ENCODE measurements at places on chromosomes 5 and 9. TPM values are rescaled to one million over a fixed set of nuclear protein-coding genes. Genes with fewer than 3 reads are reported as not detected.

GRCh38 chr5:66757219-66757833, 161.1 kb downstream of the MAST4 start:
- no peaks in the 10 kb centered on the region for H3K4me1 ChIP-seq
- no peaks in the 10 kb centered on the region for H3K36me3 ChIP-seq
- peak; percentile 13 for DNase-seq

- H3K36me3 ChIP-seq, result no peaks in the 10 kb centered on the region
- H3K27ac ChIP-seq, result no peak overlapping the region
- DNase-seq, result no peak
- H3K4me1 ChIP-seq, result no peaks in the 10 kb centered on the region
Observed at GRCh38 chr9:96553070-96553469, 66.6 kb downstream of the CDC14B start.

DNA sequence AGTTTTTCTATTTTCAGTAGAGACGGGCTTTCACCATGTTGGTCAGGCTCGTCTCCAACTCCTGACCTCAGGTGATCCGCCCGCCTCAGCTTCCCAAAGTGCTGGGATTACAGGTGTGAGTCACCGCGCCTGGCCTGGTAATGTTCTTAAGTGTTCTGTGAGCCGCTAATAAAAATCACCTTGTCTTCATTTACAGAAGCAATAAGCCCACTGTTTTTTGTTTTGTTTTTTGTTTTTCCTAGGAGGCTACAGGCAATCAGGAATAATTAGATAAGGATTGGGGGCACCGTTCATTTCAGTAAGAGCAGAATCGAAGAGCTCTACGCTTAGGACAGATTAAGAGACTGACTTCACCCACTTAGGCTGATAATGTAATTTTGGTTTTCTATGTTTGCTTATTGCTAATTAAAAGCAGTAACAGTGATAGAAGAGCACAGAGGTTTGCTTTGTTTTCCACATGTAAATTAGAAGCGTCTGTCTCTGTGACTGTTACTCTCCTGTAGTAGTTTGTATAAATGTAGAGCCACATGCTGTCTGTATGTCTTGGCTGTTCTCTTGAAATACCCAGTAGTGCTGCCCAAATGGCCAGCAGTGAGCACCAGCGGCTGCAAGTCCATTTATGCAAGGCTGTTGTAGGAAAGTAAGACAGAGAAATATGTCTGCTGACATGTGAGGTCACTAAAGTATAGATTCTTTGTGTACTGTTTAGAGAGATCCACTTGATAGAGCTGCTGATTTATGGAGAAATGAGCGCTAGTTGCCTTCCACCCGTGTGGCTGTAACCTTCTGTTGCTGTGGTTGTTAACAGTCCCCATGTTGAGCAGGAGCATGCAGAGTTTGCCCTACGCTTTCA, 30.5 kb downstream of the TRIO start:
- H3K4me1 ChIP-seq, result peaks cover 11% of the 10 kb centered on the region
- DNase-seq, result no peak
- no peak overlapping the region for H3K4me3 ChIP-seq
- H3K36me3 ChIP-seq, result no peaks in the 10 kb centered on the region
- H3K27ac ChIP-seq, result no peak overlapping the region
- no peaks in the 10 kb centered on the region for H3K27me3 ChIP-seq

GRCh38 chr5:174386306-174386705, 338.1 kb upstream of the MSX2 start:
- H3K27ac ChIP-seq, result no peak overlapping the region
- H3K4me1 ChIP-seq, result no peaks in the 10 kb centered on the region
- no peaks in the 10 kb centered on the region for H3K27me3 ChIP-seq
- no peak for DNase-seq
- H3K4me3 ChIP-seq, result no peak overlapping the region

The CDX1 gene
- 0.85 TPM for total RNA-seq

DNA sequence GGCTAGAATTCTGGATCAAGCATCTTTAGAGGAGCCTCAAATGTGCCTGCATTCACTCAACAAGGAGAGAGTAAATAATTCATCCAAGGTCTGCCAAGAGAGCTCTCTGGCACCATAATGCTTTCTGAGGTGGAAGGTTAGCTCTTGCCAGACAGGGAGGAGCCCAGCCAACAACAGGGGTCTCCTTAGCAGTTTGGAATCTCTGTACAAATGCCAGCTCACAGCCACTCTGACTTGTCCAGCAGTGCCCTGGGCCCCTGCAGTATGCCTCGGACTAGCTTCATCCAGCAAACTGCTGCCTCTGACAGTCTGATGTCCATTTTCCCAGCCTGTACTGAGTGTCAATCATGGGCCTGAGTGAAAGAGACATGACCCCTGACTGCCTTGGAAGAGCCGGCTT, 127.2 kb upstream of the SLC44A1 start:
- H3K36me3 ChIP-seq, result no peaks in the 10 kb centered on the region
- no peak for DNase-seq
- peaks cover 22% of the 10 kb centered on the region for H3K4me1 ChIP-seq
- H3K27ac ChIP-seq, result peak overlapping the region; percentile 21

The SLC25A2 gene
- 0.09 TPM for total RNA-seq

- H3K4me1 ChIP-seq, result no peaks in the 10 kb centered on the region
- no peaks in the 10 kb centered on the region for H3K36me3 ChIP-seq
- H3K27me3 ChIP-seq, result no peaks in the 10 kb centered on the region
- no peak overlapping the region for H3K27ac ChIP-seq
Observed at GRCh38 chr9:131810351-131811170, 70.7 kb upstream of the RAPGEF1 start.

GRCh38 chr9:16671591-16672137, 198.8 kb downstream of the BNC2 start:
- no peak for DNase-seq
- H3K27ac ChIP-seq, result no peak overlapping the region
- H3K27me3 ChIP-seq, result no peaks in the 10 kb centered on the region
- H3K4me3 ChIP-seq, result no peak overlapping the region
- no peaks in the 10 kb centered on the region for H3K4me1 ChIP-seq

- peak overlapping the region; percentile 85 for H3K27ac ChIP-seq
- H3K4me1 ChIP-seq, result peaks cover 24% of the 10 kb centered on the region
- H3K4me3 ChIP-seq, result peak overlapping the region; percentile 3
Observed at GRCh38 chr5:82911910-82912309, 165.3 kb downstream of the TMEM167A start.

DNA sequence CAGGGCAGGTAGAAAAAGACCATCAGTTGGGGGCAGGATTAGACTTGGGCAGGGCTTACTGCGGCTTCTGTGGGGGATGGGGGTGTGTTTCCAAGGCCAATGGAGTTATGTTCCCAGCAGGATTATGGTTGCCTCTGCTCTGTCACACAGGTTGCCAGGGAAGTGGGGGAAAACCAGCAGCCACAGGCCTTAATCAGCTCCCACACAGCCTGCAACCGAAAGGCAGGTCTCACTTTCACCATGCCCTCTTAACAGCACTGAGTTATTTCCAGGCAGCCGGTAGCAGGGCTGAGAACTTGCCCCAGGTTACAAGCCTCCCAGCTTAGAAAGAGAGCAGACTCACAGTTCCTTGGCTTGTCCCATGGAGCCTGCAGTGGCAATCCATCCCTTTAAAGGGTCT, 205.5 kb downstream of the FGF10 start:
- no peak for DNase-seq
- H3K27ac ChIP-seq, result no peak overlapping the region
- no peaks in the 10 kb centered on the region for H3K27me3 ChIP-seq
- H3K4me1 ChIP-seq, result no peaks in the 10 kb centered on the region
- H3K4me3 ChIP-seq, result no peak overlapping the region

- H3K27me3 ChIP-seq, result no peaks in the 10 kb centered on the region
- H3K4me1 ChIP-seq, result peaks cover 29% of the 10 kb centered on the region
- no peak overlapping the region for H3K4me3 ChIP-seq
- no peak overlapping the region for H3K27ac ChIP-seq
- DNase-seq, result no peak
Observed at GRCh38 chr5:956941-957747, 51.5 kb upstream of the NKD2 start.

GRCh38 chr5:136435946-136436543, 70.7 kb upstream of the TRPC7 start:
- no peak overlapping the region for H3K27ac ChIP-seq
- H3K27me3 ChIP-seq, result no peaks in the 10 kb centered on the region
- no peaks in the 10 kb centered on the region for H3K4me1 ChIP-seq
- DNase-seq, result no peak
- H3K36me3 ChIP-seq, result no peaks in the 10 kb centered on the region
- no peak overlapping the region for H3K4me3 ChIP-seq

The LHX3 gene
- total RNA-seq, result 0.09 TPM

GRCh38 chr5:96111080-96111756, 149.6 kb upstream of the ELL2 start:
- no peak overlapping the region for H3K4me3 ChIP-seq
- DNase-seq, result no peak
- H3K27me3 ChIP-seq, result no peaks in the 10 kb centered on the region
- H3K4me1 ChIP-seq, result no peaks in the 10 kb centered on the region

The INSL4 gene
- total RNA-seq, result 0.05 TPM

DNA sequence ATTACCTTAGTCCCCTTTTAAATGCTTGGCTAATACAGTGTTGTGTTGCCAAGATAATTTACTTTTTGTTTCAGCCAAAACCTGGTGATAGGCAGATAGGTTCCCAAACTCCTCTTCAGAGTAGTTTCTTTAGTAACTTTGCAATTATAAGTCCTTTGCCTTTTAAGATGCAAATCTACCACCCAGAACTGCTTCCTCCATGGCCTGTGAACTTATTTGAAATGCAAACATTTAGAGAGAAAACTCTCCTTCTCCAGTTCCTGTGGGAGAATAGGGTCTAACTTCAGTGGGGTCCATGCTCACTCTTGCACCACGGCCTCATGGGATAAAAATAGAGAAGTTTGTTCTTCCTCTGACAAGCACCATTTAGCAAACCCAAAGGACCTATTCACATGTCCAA, 1955.4 kb upstream of the CDH6 start:
- H3K27me3 ChIP-seq, result no peaks in the 10 kb centered on the region
- H3K36me3 ChIP-seq, result no peaks in the 10 kb centered on the region
- no peak overlapping the region for H3K4me3 ChIP-seq
- DNase-seq, result no peak
- H3K4me1 ChIP-seq, result no peaks in the 10 kb centered on the region

GRCh38 chr5:84603568-84604185, 219.0 kb upstream of the EDIL3 start:
- no peaks in the 10 kb centered on the region for H3K4me1 ChIP-seq
- no peak for DNase-seq
- no peak overlapping the region for H3K27ac ChIP-seq
- H3K27me3 ChIP-seq, result no peaks in the 10 kb centered on the region

The WHRN gene
- 3.2 TPM for total RNA-seq

DNA sequence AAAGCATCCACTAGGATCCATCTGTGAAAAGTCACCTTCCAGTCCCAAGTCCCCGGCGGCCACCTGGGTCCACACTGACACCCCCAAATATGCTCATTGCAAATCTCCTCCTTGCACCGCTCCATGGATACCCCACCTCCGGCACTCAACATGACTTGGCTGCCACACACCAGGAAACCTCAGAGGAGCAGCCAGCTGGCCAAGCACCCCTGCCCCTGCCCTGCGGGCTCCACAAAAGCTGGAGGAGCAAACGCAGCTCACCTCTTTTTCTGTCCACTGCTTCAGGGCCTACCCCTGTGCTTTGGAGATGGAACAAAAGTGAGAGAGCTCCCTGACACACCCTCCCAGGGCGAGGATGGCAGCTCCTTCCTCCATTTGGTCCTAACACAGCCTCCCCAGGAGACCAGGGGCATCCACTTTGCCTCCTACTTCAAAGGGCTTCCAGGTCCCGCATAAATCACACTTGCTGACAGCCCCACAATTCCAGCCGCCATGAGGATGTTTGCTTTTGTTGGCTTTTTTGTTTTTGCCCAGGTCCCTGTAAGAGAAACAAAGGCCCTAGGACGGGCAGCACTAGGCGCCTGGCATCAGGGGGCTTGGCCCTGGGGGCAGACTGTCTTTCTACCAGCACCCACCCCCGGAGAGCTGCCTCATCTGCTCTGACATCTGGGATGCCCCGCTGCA, 14.8 kb downstream of the ROR2 start:
- H3K27me3 ChIP-seq, result peaks cover 2% of the 10 kb centered on the region
- H3K36me3 ChIP-seq, result no peaks in the 10 kb centered on the region
- no peak for DNase-seq

The EQTN gene
- total RNA-seq, result 0.05 TPM

DNA sequence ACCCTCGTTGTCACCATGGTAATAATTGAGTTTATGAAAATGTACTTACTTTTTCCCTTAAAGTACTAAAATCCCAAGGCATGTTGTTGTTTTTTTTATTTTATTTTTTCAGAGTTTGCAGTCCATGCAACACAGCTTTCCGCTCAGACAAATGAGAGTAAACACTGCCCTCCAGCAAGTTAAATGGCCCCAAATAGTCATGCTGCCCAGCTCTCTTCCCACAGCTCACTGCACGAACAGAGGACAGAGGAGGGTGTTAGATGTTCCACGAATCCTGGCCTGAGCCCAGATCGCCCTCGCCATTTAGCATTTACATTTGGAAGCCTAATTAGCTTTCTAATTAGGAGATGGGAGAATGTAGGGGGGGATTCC, 1.9 kb downstream of the NIM1K start:
- H3K36me3 ChIP-seq, result no peaks in the 10 kb centered on the region
- no peak overlapping the region for H3K27ac ChIP-seq
- H3K27me3 ChIP-seq, result peaks cover 44% of the 10 kb centered on the region
- no peak overlapping the region for H3K4me3 ChIP-seq
- H3K4me1 ChIP-seq, result peaks cover 22% of the 10 kb centered on the region

The CAPSL gene
- 4.0 TPM for total RNA-seq

DNA sequence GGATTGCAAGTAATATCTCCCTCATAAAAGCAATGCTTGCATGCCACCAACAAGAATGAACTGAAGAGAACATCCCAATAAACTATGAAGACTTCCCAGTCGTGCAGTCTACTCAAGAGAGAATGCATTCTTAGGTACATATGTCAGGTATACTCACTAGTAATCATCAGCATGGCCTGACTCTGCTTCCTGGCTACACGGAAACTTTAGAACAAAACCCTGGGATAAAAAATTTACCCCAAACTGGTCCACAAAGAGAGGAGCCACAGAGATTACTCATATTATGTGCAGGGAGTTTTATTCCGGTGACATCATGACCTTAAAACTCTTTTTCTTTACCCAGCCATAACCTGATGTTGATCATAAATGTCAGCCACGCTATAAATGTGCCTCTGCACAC, 57.5 kb upstream of the PAPPA start:
- no peak for DNase-seq
- H3K4me3 ChIP-seq, result no peak overlapping the region
- H3K4me1 ChIP-seq, result no peaks in the 10 kb centered on the region
- H3K27me3 ChIP-seq, result no peaks in the 10 kb centered on the region

GRCh38 chr9:133519693-133520092, 5.1 kb downstream of the MYMK start:
- H3K27me3 ChIP-seq, result no peaks in the 10 kb centered on the region
- no peak for DNase-seq
- peaks cover 3% of the 10 kb centered on the region for H3K4me1 ChIP-seq
- no peak overlapping the region for H3K4me3 ChIP-seq
- no peaks in the 10 kb centered on the region for H3K36me3 ChIP-seq
